ENCODE measurements at places on chromosomes 2 and 18.

DNA sequence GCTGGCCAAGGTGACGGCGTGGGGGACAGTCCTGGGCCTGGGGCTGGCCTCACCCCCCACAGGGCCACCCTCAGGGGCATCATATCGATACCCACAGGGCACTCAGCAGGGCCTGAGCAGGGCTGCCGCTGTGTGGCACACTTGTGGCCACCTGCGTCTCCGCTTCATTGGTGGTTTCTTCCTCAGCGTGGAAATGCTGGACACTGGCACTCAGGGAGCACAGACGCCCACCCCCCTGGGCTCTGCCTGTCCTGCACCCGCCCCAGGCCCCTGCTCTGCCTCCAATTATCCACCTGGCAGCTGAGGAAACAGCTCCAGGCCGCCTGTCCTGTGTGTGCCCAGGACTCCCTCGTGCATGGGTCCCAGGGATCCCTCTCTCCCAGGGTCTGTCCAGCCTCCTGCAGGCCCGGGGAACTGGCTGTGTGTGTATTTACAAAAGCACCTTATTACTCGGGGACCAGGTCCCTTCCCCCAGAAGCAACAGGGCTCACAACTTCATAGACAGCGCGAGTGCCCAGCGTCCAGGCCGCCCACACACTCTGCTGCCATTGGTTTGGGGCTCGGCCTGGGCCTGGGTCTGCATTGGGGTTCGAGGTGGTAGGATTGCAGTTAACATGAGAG is 13.1 kb downstream of the CROCC2 start:
- DNase-seq, result no peak

- DNase-seq, result no peak
Observed at GRCh38 chr2:182444170-182444569, 17.3 kb upstream of the PDE1A start.

DNA sequence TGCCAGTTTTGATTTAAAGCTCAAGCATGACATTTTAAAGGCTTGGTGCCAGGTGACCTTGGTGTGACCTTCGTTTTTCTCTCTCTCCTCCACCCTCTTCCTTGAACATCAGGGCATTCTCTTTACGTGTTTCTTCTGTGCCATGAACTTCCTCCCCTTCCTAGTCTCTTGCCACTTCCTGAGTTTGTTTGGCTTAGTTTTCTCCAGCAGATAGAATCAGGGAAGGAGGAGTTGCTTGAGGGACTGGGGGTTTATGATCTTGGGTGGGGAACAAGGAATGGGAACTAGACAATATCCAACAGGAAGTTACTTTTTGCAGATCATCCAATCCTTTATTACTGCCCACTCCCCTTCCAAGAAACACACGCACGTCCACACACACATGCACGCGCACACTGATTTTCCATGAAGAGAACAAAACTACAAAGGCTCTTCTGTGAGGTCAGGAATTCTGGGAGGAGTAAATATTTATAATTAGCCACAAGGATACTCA is 210.6 kb upstream of the EPAS1 start:
- no peak for DNase-seq

GRCh38 chr2:59083075-59083828 is 842.1 kb upstream of the FANCL start:
- DNase-seq, result no peak

- DNase-seq, result no peak
Observed at GRCh38 chr2:2845806-2846315, 514.8 kb upstream of the MYT1L start.

- DNase-seq, result no peak
Observed at GRCh38 chr18:75421656-75422055, 5.8 kb downstream of the SMIM21 start.

- DNase-seq, result no peak
Observed at GRCh38 chr2:205060269-205060668, 515.0 kb downstream of the PARD3B start.

Measured in activated T-helper 1 cell treated with anti-CD3 and anti-CD28 coated beads, Interleukin-2, amount 50 U/mL, for 16 hours (primary cell).